ENCODE measurements at places on chromosomes 2 and 18. TPM values are rescaled to one million over a fixed set of nuclear protein-coding genes. Genes with fewer than 3 reads are reported as not detected.

The C2orf76 gene
- total RNA-seq: 11.7 TPM

The TSGA10 gene
- 1.6 TPM for total RNA-seq

The DAW1 gene
- not detected for total RNA-seq

The RUFY4 gene
- total RNA-seq: not detected

The GPR155 gene
- total RNA-seq: 10.9 TPM

The LRRC30 gene
- total RNA-seq: not detected

The NEU2 gene
- not detected for total RNA-seq

The NAPG gene
- 44.8 TPM for total RNA-seq

The MYO5B gene
- 5.2 TPM for total RNA-seq

The TNFRSF11A gene
- 1.0 TPM for total RNA-seq

The NT5DC4 gene
- not detected for total RNA-seq

The LANCL1 gene
- total RNA-seq: 50.8 TPM

The TMEM163 gene
- 0.38 TPM for total RNA-seq

The TFPI gene
- 22.3 TPM for total RNA-seq

The SP140L gene
- 4.0 TPM for total RNA-seq

The TRIM43 gene
- not detected for total RNA-seq

The LINC00305 gene
- not detected for total RNA-seq

The FAM237A gene
- total RNA-seq: 1.9 TPM

The KLF11 gene
- total RNA-seq: 22.3 TPM
